Kidney (tissue), 22 donors: ENCODE measurements at places on chromosomes 12 and 14. TPM values are rescaled to one million over a fixed set of nuclear protein-coding genes. Genes with fewer than 3 reads are reported as not detected.

DNA sequence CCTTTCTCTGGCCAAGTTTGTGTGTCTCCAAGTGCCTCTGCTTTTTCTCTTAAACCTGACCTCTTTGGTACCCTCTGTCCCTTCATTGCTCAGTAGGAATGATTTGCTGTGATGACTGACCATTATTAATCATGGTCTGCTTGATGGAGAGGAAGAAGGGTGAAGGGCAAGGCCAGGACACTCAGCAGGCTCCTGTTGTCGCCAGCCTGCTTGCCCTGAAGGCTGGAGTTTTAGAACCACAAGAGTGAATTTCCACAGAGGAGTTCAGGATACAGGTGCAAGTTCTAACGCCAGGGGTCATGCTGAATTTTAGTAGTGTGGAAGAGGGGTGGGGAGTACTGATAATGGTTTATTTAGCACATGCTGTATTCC, 2.8 kb upstream of the ITGA5 start:
- no peak for DNase-seq

DNA sequence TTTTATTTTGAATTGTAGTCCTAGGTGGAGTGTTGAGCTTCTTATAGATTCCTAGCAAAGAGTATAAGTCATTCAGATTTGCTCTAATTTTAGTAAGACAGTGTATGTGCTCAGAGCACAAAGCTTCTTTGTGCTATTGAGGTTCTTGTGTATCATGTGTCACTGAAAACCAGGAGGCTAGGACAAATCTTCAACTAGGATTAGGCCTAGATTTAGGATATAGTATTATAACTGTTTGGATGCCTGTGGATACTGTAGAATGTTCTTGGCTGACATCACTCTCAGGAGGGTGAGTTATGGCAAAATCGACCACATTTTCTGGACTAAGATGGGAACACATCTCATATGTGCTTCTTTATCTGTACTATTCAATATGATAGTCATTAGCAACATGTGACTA, 86.5 kb downstream of the DHRS2 start:
- DNase-seq: no peak

The TMEM52B gene
- 292 TPM for polyA plus RNA-seq

The EEA1 gene
- 2.5 TPM for polyA plus RNA-seq

The MYF5 gene
- not detected for polyA plus RNA-seq

The IQSEC3 gene
- polyA plus RNA-seq: 6.9 TPM
